CMK (cell line): ENCODE measurements at places on chromosomes 2 and 18.

DNA sequence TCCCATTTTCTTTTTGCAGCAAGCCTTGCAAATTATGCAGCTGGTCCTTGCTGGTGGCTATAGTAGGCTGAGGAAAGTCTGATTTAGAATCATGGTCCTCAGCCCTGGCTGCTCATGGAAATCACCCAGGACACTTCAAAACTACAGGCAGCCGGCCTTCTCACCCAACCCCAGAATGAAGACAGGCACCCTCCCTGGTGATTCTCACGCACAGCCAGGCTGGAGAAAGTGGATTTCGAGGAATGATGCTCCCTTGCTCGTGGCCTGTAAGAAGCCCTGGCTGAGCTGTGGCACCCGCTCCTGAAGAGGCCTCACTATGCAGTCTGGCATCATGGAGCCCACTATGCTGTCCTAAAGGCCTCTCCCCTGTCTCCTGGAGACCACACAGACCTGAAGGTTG is 157.4 kb downstream of the CAPN13 start:
- DNase-seq = no peak

DNA sequence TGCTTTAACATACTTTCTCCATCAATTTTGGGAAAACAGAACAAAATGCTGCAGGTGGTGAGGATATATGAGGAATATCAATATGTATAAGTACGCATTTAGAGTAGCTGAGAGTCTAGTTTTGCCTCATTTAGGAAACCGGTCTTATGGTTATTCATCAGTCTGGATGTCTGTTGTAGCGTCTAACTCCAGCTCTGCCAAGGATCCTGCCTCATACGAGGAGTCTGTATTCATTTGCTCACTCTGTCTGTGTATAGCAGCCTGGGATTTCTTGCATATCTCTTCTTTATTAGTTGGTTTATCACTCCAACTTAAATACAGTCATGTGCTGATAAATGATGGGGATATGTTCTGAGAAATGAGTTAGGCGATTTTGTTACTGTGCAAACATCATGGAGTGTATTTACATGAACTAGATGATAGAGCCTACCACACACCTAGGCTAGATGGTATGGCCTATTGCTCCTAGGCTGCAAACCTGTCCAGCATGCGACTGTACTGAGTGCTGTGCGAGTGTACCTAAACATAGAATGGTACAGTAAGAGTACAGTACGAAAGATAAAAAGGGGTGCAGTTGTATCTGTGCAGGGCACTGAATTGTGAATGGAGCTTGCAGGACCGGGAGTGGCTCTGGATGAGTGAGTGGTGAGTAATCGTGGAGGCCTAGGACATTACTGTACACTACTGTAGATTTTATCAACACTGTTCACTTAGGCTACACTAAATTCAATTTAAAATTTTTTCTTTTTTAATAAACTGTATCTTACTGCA is 148.1 kb downstream of the ZNF407 start:
- no peak for DNase-seq

DNA sequence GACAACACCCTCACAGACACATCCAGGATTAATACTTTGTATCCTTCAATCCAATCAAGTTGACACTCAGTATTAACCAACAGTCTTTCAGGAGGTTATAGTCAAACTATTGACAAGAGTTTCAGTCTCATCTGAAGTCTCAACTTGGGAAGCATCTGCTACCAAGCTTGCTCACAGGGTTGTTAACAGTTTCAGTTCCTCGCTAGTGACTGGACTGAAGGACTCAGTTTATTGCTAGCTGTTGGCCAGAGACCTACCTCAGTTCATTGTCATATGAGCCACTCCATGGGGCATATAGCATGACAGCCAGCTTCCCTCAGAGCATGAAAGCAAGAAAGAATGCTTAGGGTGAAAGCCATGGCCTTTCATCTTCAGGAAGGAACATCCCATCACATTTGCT is 228.6 kb downstream of the EPHA4 start:
- DNase-seq = no peak

DNA sequence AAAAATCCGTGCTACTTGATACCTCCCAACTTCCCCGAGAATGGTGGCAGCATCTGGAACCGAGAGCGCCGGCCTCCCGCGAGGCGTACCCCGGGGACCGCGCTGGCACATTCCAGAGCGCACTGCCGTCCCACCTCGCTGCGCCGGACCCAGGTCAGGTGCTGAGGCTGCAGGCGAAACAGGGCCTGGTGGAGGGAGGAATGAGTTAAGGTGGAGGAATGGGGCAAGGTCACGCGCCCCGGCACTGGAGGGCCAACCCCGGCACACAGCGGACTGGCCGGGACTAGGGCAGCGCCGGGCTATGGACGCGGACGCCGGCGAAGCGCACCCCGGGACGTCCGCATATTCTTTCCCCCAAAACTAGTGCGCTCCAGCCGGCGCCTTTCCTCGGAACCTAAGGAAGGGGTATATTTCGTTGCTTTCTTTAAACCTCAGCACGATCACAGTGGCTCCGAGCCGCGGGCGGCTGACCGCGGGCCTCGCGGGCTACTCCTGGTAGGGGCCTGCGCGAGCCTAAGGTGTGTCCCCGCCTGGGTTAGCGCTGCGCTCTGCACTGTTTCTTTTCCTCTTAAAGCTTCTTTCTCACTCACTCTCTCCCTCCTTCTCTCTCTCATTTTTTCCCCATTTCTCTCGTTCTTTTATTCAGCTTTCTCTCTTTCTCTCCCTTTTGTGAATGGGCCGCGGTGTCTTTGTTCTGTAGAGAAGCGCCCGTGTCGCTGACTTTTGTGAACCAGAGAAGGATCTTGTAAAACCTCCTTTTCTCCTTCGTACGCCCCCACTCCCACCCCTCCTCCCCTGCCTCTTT is 2.1 kb upstream of the OTX1 start:
- DNase-seq = no peak

DNA sequence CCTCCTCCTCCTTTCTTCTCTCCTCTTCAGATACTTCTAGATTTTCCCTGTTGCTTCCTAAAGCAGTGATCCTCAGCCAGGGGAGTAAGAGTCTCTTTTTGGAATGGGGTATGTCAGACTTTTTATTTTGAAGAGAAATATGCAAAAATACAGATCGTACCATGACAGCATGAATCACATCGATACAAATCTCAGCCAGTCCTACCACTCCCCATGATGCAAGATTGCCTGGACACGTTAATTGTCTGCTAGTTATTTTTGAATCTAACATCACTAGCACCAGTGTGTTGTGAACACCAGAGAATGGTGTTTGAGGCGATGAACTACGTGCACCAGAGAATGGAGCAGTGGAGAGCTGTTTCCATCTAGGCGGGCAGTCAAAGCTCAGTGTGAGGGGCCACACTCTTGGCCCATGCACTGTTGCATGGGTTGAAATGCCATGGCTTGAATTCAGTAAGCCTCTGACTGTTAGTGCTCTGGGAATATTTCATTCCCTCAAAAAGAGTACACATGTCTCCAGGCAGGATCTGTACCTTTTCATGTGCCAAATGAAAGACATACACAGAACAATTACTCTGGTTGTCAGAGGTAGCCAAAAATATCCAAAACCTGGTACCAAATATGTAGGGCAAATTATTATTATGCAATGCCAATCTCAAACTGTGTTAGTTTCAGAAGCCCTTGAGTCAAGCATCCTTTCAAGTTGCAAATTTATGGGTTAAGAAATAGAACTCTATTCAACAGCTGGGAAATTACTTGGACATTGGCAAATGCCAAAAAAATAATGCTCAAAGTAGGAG is 46.3 kb upstream of the RALBP1 start:
- DNase-seq = no peak
